ENCODE measurements at places on chromosomes 6 and 20.
A peak's percentile ranks its signal among the peaks of the same experiment; 100 is the strongest.

- DNase-seq: peak; percentile 68
Observed at GRCh38 chr20:8404912-8405635, 273.0 kb downstream of the PLCB1 start.

DNA sequence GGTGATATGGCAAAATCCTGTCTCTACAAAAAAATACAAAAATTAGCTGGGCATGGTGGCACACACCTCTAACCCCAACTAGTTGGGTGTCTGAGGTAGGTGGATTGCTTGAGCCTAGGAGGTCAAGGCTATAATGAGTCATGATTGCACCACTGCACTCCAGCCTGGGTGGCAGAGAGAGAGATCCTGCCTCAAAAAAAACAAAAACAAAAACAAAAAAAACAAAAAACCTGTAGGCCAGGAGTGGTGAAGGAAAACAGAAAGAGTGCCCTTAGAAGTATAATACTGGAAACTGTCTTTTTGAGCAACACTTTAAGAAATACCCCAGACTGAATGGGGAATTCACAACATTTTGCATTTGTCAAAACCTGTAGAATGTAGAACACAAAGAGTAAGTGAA, 85.3 kb downstream of the JARID2 start:
- no peak for DNase-seq

DNA sequence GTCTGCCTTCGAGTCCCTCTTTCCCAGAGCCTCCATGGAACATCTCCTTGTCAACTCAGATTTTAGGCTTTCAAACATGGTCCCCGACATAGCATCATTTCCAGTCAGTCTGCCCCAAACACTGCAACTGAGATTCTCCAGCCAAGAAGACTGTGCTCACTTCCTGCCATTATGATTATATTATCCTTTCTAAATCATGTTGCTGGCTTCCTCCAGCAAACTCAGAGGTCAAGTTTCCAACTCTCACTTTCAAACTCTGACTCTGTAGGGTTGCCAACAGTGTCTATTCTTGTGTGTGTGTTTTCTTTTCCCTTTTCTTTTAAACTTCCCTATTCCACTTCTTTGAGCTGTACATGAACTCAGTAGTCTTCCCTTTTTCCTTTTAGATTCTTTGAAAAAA, 61.2 kb upstream of the TRAF3IP2 start:
- DNase-seq: no peak

DNA sequence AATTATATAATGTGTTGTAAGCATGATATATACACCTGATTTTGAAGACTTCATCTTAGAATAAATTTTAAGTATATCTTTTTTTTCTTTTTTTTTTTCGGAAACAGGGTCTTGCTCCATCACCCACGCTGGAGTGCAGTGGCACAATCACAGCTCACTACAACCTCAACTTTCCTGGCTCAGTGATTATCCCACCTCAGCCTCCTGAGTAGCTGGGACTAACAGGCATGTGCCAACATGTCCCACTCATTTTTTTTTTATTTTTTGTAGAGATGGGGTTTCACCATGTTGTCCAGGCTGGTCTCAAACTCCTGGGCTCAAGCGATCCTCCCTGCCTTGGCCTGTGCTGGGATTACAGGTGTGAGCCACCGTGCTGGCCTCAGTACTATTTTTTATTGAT, 17.1 kb downstream of the VPS52 start:
- DNase-seq: no peak

- no peak for DNase-seq
Observed at GRCh38 chr20:17823409-17824144, 123.8 kb downstream of the BANF2 start.

DNA sequence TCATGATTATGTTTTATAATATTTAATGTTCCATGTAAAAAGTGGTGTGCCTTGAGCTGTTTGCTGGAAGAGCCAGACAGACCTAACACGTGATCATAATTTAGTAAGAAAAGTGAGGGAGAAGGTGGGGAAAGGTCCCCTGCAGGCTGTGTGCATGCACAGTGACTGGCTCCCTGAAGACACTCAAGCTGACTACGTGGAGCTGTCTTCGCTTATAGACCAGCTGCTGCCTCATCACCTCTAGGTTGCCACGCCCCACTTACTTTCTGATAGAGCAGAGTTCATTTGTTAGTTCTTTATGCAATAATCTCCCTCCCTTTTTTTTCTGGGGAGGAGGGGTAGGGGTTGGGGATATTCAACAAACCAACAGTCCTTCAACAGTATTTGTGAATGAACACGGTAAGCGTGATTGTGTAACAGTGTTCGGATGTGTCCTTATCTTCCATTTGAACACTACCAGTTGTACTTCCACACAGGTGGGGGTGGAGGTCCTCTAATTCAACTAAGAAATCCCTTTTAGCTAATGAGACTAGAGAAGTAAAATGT, 157.3 kb downstream of the BACH2 start:
- DNase-seq: no peak

DNA sequence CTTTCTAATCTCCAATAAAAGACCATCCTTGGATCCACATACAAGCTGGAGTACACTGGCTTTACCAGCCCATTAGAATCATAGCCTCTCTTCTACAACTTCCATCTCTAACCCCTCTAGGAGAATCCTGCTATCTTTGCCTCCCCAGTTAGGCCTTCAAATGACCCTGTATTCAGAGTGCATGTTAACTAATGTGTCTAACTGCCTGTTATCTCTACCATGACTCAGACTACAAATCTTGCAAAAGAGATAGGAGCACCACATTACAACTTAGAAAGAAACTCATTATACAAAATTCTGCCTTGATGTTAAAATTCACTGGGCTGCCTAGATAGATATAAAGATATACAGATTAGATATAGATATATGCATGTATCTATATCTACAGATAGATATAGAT, 28.2 kb downstream of the GPR63 start:
- no peak for DNase-seq

- DNase-seq: no peak
Observed at GRCh38 chr6:168025831-168026710, 28.6 kb downstream of the KIF25 start.

- DNase-seq: peak; percentile 54
Observed at GRCh38 chr6:165986914-165987482, 180.7 kb downstream of the TBXT start.

- DNase-seq: no peak
Observed at GRCh38 chr6:53335224-53335994, 13.3 kb downstream of the ELOVL5 start.

DNA sequence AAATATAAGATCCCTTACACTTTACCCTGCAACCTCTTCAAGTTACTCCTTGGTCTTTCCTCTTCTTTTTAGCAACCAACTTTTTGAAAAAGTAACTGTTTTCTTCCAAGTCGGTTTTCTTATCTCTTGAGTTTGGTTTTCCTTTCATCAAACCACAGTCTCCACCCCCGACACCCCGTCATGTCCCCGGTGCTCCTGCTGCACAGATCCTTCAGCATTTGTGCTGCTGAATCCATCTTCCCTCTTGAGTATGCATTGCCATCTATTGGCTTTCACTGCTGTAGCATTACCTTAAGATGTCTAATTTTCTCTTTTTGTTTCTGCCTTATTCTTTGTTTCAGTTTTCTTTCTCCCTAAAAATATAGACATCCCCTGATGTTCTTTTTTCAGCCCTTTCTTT, 11.9 kb upstream of the TNFRSF21 start:
- no peak for DNase-seq
